Esophagus squamous epithelium (tissue), 5 donors: ENCODE measurements at places on chromosomes 2 and 18.

- DNase-seq, result no peak
Measured at GRCh38 chr2:196244966-196245365, 73.6 kb upstream of the STK17B start.

- DNase-seq, result no peak
Measured at GRCh38 chr2:96423291-96423690, 81.9 kb downstream of the NEURL3 start.

GRCh38 chr2:163734881-163735684 lies 725 bp downstream of the FIGN start:
- no peak for DNase-seq

DNA sequence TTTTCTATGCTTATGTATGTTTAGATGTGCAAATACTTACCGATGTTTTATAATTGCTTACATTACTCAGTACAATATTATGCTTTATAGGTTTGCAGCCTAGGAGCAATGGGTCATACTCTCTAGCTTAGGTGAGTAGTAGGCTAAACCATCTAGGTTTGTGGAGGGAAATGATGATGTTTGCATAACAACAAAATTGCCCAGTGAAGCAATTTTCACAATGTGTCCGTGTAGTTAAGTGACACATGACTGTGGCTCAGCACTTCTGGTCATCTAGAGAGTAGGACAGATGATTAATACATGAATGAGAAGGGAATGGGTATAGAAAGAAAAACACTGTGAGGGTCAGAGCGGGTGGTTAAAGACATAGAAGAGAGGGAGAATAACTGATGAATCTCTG lies 2116.2 kb upstream of the PIK3C3 start:
- DNase-seq, result no peak

DNA sequence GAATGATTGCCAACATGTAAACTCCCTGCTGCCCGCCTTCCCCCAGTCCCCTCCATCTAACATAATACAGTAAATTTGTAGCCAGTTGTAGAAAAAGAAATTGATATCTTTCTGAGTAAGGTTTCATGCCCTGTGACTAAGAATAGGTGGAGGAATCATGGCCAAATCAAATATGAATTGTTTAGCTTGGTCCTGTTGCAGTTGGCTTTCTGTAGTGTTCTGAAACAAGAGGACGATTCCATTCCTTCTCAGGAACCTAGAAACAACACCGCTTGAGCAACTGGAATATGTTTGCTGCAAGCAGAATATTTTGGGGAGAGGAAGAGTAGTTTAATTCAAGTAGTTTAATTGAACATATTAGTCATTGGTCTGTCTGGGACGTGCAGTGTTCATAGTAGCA lies 7.0 kb upstream of the DRC1 start:
- DNase-seq, result no peak

- no peak for DNase-seq
Measured at GRCh38 chr2:6446938-6447608, 418.6 kb downstream of the CMPK2 start.

DNA sequence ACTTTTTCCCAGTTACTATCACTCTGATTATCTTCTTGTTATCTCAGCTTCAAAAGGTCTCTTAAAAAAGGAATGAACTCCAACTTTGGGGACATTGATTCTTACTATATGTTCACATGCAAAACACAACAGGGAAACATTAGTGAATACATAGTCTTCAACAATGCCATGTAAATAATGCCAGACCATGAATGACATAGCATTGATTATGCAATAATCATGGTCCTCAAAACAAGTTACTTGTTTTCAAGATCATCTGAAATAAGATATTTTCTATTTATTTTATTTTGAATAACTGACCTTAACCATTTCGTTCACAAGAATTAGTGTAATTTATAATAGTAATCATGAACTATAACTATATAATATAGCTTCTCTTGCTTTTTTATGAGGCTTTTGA lies 902.3 kb downstream of the MBD2 start:
- no peak for DNase-seq

GRCh38 chr18:474416-474815 lies 26.1 kb downstream of the COLEC12 start:
- DNase-seq, result no peak

DNA sequence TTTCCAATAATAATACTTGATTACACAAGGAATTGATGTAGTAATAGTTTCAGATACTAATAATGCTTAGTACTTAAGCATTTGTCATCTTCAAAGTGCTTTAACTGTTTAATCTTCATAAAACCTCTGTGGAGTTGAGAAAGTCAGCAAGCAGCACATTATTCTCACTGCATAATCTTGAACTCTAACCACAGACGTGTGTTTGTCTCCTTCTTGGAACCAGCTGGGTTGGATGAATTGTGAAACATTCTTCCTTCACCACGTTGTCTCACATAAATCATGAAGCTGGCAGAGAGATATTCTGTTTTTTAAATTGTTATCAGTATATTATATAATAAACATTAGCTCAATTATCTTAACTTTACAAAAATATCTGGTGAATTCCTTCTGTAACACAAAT lies 55.1 kb upstream of the LDAH start:
- DNase-seq, result no peak

DNA sequence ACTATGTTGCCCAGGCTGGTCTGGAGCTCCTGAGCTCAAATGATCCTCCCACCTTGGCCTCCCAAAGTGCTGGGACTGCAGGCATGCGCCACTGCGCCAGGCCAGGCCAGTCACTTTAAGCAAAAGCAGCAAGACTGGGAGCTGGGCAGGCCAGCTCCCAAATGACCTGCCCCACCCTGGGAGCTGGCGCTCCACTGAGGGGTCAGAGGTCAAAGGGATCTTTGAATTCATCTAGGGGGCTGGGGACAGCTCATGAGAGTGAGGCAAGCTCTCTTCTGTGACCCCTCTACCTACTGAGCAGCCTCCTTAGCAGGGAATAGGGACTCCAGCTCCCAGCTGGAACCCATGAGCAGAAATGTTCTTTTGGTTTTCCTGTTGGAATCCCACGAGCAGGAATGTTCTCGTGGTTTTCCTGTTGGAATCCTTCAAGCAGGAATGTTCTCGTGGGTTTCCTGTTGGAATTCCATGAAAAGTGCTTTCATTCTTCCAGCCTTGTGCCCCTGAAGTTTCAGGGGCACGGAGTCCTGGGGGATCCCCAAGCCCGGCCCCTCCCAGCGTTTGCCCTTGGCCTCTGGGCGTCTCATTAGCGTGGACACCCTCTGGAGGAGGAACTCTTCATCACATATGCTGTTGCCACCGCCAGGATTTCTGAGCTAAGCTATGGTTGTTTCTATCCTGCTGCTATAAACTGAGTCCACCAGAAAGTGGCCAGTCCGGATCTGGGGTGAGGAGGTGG lies 162.0 kb upstream of the HAAO start:
- DNase-seq, result no peak

DNA sequence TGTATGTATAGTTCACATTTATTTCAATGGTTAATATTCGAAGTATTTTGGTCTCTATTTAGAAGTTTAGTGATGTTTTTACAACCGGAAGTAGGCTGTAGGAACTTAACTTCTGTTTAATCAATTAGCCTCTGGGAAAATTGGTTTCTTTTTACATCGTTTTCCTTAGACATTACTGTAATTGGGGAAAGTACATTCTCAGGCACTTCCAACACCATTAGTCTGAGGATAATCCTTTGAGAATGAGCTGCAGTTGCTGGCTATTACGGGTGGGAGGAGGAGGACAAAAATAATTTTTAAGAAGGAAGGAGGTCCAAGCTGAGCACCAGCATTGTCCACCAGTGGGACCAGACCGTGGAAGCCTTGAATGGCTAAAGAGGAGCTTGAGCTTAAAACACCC lies 70.4 kb upstream of the ST3GAL5 start:
- no peak for DNase-seq

GRCh38 chr18:68472701-68473295 lies 242.1 kb downstream of the TMX3 start:
- DNase-seq, result no peak

DNA sequence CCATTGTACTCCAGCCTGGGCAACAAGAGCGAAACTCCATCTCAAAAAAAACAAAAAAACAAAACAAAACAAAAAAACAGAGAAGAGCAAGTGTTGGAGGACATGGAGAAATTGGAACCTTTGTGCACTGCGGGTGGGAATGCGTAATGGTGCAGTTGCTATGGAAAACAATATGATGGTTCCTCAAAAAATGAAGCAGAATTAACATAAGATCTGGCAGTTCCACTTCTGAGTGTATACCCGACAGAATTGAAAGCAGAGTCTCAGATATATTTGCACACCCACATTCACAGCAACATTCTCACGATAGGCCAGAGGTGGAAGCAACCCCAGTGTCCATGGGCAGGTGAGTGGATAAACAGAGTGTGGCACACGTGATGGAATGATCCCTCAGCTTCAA lies 11.0 kb upstream of the RALB start:
- DNase-seq, result no peak

GRCh38 chr18:13260935-13261640 lies 42.5 kb downstream of the LDLRAD4 start:
- no peak for DNase-seq

- DNase-seq, result no peak
Measured at GRCh38 chr2:221402072-221402471, 170.0 kb downstream of the EPHA4 start.

- no peak for DNase-seq
Measured at GRCh38 chr2:129859175-129859574, 120.3 kb upstream of the RAB6C start.

GRCh38 chr2:234411793-234412192 lies 85.1 kb downstream of the ARL4C start:
- DNase-seq, result no peak

DNA sequence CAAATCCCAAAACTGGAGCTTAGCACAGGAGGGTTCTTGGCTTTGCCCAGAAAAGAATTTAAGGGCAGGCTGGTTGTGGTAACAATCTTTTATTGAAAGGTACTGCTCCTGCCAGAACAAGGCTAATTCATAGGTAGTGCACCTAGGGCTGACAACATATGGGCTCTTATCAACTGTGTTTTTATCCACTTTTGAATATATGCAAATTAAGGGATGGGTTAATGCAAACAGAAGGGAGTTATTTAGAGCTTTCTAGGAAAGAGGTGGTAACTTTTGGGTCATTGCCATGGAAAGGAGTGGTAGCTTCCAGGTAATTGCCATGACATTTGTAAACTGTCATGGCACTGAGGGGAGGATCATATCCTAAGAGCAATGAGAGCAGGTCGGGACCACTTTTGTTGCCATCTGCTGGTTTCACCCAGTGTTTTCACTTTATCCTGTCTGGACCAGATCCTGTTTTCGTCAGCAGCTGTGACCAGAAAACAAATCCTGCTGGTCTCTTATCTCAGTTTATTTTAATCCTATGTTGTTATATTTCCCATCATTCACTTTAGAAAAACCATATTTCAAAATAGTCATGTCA lies 981 bp downstream of the C2orf66 start:
- DNase-seq, result no peak

- no peak for DNase-seq
Measured at GRCh38 chr2:40165509-40165844, 286.4 kb downstream of the SLC8A1 start.

DNA sequence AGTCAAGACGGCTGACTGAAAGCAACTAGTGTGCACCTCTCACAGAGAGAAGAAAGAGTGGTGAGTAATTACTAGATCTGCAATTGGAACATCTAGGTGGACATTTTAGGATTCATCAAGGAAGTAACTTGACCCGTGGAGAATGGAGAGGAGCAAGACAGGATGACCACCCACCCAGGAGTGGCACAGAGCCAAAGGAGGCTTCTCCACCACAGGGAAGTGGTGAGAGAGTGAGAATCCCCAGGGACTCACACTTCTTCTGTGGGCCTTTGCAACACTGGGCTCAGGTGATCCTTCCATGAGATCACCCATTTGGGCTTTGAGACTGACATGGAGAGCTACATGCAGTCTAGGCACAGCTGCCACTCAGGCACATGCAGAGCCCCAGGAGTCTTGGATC lies 132.8 kb upstream of the GALNT5 start:
- DNase-seq, result no peak

DNA sequence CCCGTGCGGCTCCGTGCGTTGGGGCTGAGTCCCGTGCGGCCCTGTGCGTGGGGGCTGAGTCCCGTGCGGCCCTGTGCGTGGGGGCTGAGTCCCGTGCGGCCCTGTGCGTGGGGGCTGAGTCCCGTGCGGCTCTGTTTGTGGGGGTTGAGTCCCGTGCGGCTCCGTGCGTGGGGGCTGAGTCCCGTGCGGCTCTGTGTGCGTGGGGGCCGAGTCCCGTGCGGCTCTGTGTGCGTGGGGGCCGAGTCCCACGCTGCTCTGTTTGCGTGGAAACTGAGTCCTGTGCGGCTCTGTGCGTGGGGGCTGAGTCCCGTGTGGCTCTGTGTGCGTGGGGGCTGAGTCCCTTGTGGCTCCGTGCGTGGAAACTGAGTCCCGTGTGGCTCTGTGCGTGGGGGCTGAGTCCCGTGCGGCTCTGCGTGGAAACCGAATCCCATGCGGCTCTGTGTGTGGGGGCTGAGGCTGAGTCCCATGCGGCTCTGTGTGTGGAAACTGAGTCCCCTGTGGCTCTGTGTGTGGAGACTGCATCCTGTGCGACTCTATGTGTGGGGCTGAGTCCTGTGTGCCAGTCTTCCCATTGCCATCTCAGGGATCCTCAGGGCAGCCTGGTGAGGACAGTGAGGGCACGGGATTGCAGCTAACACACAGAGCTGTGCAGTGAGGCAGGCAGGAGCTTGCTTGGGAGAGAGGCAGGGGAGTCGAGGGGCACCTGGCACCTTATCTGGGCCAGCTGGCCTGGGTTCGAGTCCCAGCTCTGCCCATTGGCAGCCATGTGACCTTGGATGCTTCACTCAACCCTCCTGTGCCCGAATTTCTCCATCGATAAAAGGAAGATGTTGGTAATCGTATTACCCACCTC lies 44.5 kb downstream of the LDLRAD4 start:
- no peak for DNase-seq

GRCh38 chr2:234331566-234331965 lies 165.3 kb downstream of the ARL4C start:
- DNase-seq, result no peak

GRCh38 chr2:143078104-143078503 lies 51.1 kb upstream of the ARHGAP15 start:
- DNase-seq, result no peak

- DNase-seq, result no peak
Measured at GRCh38 chr2:218781691-218782527, at the start of gene CYP27A1. Gene CYP27A1 (plus strand): TSS chr2:218782147. CDS start chr2:218782183, 36 bp downstream.

GRCh38 chr18:72652990-72653593 lies 109.0 kb upstream of the CBLN2 start:
- DNase-seq, result no peak

DNA sequence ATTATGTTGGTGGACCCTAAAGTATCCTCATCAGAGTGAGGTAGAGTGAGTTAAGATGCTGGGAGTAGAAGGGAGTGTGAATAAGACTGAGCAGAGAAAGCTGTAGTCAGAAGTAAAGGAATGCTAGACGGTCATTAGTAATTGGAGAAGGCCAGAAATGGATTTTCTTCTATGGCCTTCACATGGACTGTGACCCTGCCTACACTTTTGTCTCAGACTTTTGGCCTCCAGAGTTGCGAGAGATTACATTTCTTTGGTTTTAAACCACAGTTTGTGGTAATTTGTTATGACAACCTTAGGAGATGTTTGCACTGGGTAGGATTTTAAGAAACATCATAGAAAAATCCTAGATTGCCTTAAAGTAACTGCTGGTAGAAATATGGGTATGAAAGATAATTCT lies 1267.7 kb upstream of the TMEFF2 start:
- DNase-seq, result no peak
